Smooth muscle cell of the brain vasculature (primary cell): ENCODE measurements at places on chromosomes 5 and 9.

GRCh38 chr5:93886917-93887361 is 145.5 kb upstream of the POU5F2 start:
- DNase-seq = peak; percentile 29

DNA sequence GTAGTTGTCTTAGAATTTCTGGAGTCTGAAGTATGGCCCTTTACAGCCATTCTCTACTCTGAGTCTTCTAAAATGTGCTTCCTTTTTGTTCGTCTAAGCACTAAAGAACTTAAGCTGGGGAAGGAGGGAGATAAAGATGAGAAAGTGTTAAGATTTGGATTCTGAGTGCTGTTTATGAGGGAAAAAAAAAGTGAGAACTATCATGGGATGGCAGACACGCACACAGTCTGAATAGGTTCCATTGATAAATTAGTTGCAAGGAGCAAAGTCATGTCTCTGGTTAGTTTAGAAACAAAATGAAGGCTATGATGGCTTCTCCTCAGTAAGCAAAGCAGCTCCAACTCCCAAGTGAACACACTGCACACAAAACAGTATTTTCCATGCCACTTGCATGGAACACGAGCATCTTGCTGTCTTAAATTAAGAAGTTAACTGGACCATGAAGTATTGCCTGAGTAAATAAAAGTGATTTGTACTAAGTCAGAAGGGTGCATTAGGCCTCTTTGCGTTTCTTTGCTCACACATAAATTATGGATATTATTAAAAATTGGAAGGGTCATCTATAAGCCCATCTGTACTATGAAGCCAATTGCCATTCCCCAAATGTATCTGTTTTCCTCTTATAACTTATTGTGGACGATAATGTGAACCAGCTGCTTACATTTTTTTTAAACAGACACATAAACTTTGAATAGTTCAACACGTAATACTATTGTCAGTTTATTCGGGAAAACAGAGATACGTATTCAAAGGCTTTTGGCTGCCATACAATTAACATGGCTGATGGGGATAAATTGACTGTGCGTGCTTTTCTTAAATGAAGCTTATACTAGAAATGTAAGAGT is 199.3 kb downstream of the SGCD start:
- no peak for DNase-seq

DNA sequence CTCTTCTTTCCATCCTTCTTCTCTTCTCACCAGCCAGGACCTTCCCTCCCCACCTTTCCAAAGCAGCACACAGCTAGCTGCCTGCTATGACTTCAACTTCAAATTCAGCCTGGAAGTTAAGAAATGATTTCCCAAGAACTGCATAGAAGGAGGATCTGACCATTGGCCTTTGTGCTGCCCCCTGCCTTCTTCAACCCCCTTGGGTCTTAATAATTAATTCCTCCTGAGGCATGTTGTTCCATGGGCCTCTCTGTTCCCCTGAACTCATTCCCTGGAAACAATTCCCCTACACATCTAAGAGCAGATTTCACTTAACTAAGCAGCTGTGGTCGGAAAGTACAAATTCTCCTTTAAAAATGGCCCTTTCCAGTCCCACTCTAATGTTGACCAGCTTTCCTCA is 62.4 kb downstream of the ADAMTS12 start:
- DNase-seq = no peak

DNA sequence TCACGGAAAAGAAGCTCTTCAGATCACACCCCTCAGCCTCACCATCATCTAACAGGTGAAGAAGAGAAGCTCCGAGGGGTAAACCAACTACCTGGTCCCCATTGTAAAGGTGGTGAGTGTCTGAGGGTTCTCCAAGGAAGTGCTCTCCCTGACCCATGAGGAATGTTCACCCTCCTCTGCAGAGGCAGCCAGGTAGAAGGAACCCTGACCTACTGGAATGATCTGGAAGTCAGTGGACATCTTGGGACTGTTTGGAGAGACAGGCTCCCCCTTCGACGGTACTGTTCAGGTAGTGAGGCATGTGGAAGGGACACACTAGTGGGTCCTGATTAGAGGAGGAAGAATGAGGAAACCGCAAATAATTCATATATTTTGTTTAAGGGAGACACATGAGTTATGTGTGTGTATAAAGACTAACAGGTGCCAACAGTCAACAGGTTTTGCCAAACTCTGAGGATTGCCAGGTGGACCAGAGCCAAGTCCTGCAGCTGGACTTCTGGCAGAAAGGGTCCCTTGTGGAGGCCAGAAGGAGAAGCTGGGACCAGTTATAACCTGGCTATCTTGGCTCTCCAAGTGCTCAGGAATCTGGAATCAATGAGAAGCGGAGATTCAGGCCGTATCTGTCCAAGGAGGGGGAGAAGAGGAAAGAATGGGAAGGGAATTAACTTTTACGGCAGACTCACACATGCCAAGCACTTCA is 3.0 kb upstream of the ZBTB34 start:
- no peak for DNase-seq

DNA sequence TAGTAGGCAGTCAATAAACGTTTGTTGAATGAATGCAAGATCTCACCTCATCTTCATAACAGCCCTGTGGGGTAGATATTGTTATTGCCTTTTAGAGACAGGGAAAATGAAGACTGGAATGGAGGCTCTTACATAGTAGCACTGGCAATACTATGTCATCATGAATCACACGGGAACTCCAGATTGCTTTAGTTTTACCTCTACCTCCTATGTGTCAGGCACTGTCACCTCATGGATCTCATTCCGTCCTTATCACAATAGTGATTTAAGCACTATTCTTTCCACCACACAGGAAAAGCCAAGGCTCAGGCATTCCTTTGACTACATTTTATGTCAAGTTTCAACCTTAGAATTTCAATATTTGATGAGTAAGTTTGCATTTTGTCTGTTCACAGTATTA is 2.9 kb upstream of the EPB41L4B start:
- DNase-seq = no peak

DNA sequence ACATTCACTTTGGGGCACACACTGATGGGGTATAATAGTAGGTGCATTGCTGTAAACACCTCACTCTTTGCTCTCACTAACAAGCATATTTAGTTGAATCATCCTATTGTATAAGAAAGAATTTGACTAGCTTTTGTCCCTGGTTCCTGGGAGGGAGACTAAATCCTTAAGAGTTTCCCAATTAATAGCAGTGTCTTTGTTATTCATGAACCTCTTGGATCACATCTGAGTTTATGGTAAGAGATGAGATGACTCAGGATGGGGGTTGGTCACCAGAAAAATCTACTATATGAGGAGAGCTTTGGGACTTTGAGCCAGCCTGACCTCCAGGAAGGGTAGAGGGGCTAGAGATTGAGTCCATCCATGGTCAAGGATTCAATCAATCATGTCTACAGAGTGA is 56.8 kb downstream of the PUM3 start:
- no peak for DNase-seq

DNA sequence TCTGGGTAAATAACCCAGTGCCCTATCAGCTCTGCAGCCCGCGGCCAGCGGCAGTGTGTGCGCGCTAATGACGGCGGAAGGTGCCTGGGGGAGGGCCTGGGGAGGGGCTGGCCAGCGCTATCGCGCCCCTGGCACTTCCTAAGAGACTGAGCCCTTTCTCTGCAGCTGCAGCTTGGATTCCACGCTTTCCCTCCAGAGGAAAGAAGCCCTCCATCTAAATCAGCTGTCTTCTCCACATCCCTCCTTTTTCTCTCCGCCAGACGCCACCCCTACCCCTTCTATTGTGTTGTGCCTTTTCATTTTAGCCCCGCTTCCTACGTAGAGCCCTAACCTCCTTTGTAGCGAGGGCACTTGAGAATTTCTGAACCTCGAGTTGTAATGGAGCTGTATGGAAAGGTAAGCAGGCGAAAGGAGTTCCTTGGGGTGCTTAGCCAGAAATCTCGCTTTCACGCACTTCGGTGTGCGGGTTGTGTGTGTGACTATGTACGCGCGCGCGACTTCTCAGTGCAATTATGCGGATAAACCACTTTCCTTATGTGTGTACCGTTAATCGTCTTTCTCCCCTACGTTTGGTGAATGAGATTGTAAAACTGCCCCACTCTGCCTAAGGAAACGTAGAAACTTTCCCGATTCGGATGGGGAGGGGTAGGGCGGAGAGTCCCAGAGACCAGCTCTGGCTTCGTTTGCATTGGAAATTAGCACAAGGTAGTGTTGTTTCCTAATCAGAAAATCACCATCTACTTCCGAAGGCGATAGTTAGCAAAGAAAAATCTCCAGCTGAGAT is 664 bp upstream of the RAB3C start:
- DNase-seq = no peak

GRCh38 chr5:179533907-179534306 is 16.4 kb upstream of the RUFY1 start:
- no peak for DNase-seq

DNA sequence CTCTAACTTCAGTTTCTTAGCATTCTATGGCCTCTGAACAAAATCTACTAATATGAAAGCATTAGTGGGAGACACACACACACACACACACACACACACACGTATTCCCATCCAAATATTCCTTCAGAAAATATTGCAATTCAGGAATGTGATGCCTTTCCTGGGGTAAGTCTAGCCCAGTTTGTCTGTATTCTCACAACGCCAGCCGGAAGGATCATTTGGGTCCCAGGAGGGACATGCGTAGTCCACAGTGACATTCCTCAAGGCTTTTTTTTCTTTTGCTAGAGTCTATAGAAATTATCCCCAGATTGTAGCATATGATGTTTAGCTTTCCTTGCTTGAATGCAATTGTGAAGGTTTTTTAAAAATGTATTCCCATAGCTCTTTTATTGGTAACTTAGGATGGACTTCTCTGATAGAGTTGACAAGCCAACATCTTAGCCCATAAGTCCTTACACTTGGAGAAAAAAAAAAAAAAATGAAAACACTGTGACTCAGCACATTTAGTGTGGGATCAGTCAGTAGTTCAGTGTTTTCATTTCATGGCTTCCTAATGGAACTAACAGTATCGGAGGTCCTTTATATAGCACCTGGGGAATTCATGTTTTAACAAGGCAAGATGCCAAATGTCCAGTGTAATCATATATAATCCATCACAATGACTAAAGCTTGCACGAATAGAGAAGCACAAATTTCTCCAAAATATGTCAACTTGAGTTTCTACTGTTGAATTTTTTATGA is 316.5 kb downstream of the DIRAS2 start:
- no peak for DNase-seq

DNA sequence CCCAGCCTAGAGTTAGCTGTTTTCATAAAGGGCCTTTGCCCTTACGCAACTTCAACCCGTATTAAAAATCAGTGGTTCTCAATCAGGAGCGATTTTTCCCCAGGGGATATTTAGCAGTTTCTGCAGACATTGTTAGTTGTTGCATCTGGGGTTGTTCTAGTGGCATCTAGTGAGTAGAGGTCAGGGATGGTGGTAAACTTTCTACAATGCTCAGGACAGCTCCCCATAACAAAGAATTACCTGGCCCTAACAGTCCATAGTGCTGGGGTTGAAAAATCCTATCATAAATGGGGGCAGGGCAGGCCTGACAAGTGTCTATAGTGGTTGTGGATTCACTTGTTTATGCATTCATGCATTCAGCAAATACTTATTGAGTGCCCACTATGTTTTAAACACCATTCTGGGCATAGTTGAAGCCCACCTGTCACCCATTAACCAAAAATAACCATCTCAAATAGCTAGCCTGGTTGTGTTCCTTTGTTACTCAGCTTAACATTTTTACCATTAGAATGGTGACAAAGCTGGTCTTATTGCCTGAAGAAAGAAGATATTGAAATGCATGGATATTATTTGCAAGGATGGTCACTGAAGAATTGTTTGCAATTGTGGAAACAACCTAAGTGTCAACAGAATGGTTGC is 15.9 kb upstream of the FGF1 start:
- DNase-seq = no peak

DNA sequence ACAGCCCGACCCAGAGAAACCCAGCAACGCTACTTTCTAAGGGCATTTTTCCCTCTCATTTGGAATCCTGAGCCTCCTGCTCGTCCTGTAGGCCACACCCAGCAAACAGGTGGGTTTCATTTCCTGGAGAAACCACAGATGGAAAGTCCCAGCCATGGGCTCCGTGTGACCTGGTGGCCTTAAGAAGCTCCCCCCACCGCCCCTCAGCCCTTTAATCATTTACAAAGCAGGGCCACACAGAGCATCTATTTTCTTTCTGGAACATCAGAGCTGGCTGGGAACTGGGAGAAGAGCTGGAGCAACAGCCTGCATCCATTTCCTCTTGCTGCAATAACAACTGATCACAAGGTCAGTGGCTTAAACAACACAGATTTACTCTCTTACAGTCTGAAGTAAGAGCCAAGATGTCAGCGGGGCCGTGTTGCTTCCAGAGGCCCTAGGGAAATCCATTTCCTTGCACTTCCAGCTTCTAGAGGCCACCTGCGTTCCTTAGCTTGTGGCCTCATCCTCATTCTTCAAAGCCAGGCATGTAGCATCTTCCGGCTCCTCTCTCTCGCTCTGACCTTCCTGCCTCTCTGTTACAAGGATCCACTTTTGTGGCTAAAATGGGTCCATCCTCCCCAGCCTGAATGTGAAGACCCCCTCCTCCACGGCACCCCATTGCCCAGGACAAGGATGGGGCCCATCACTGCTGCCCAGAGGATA is 40.5 kb downstream of the C9orf50 start:
- DNase-seq = no peak

DNA sequence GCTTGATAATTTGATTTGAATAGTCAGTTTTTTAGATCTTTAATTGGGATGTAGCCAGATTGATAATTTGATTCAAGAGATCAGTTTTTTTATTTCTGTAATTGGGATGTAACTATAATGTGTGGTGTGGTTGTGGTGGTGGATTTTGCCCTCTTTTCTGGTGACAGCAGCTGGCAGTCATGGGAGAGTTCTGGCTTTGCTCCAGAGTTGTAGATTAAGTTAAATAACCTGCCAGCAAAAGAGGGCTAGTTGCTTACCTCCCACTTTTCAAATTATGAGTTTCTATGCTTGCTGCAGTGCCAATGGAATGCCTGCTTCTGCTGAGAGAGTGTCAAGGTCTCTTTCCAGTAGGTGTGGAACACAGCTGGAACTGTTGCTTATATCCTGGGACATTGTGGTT is 315.1 kb downstream of the CCDC171 start:
- no peak for DNase-seq

- DNase-seq = no peak
These were observed 597.2 kb upstream of the CDH10 start for GRCh38 chr5:25241981-25242380.
